Fibroblast of mammary gland (primary cell): ENCODE measurements at places on chromosomes 16 and 17.

GRCh38 chr17:32311028-32311536 lies 30.9 kb downstream of the C17orf75 start:
- no peak for DNase-seq

DNA sequence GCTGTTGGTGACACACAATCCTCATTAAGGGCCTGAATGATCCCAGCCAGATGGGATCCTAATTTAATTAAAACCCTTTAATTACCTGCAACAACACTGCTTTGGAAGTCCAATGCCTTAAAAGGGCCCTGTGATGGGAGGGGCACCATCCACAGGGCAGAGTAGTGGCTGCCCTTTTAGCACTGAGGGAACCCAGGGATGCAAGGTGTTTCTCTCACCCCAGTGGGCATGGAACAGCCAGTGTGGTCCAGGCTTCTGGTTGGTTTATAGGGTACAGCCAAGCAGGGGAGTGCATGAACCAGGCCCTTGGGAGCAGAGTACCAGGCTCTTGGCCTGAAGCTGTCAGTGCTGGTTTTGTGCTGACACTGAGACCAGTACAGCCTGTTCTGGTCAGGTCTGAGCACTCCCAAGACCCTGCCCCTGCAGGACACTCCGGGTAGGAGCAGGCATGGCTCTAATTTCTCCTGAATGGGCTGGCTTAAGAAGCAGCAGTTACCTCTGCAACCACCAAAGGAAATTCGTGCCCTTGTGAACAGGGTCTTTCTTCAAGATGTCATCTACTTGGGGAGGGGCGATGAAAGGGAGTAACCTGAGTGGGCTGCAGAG lies 9.9 kb downstream of the NXPH3 start:
- DNase-seq: no peak

DNA sequence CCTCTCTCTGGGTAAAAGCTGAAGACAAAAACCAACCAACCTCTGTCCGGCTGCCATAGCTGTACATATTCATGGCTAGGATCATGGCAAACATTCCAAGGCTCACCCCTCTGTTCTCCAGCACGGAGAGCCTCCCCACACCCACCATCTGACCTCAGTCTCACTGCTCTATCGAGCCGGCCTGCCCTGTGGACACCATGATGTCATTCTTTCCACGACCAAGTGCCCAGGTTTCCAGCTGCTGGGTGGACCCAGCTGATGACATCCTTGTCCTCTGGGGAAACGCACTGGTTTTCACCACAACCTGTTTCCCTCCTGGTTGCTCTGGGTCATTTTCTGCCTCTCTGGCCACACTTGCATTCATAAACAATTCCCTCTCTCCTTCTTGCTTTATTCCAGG lies 67.7 kb downstream of the NDEL1 start:
- DNase-seq: no peak

DNA sequence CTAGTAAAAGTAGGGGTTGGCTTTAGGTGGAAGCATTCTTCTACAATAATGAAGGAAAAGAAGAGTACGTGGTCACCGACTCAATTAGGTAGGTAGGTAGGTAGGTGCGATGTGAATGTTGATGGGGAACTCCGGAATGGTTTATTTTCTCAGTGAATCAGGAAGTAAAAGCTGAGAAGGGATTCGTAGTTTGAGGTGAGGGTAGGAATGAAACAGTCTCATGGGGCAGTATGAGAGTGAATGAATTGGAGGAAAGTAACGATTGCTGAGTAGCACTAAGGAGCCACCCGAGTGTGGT lies 13.9 kb downstream of the PER1 start:
- no peak for DNase-seq

- no peak for DNase-seq
Measured at GRCh38 chr17:47693731-47694580, at the start of gene TBKBP1. TSS of gene TBKBP1 (plus strand) at chr17:47694161. CDS start at chr17:47696113, 1,952 bp downstream.

- DNase-seq: peak; percentile 55
Measured at GRCh38 chr17:14755002-14755401, 454.1 kb downstream of the HS3ST3B1 start.

- no peak for DNase-seq
Measured at GRCh38 chr17:78268951-78269905, 37.8 kb downstream of the TMEM235 start.

DNA sequence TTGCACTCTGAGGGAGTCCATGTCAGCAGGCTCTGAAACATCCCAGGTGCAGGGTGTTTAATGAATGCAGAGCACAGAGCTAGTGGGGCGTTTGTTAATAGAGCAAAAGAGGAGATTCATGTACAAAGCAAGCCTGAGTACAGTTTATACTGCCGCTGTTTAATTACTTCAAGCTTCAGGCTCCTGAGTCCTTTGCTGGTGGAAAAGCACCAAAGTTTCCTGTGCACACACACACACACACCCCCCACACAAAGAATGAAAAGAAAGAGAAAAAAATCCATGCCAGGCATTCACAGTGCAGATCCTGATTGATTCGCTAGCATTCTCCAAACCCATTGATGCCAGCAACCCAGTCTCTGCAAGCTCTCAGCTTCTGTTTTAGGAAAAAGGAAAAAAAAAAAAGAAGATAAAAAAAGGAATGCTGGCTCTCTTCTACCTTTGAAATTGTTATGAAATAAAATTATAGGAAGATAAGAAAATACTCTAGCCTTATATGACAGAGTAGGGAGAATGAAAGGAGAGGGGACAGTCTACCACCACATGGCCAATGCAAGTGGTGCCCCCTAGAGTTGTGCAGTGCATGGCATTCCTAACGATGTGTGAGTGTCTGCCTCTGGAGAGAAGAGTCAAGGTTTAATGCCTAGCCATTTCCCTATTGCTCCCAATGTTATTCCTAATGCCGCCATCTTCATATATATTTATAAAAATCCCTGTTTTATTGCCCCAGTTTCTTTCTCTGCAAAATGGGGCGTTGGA lies 216.5 kb downstream of the TMEM114 start:
- no peak for DNase-seq

- peak; percentile 49 for DNase-seq
Measured at GRCh38 chr16:57781741-57782606, 20.3 kb downstream of the KIFC3 start.
